ENCODE measurements at places on chromosomes 7 and 10.

DNA sequence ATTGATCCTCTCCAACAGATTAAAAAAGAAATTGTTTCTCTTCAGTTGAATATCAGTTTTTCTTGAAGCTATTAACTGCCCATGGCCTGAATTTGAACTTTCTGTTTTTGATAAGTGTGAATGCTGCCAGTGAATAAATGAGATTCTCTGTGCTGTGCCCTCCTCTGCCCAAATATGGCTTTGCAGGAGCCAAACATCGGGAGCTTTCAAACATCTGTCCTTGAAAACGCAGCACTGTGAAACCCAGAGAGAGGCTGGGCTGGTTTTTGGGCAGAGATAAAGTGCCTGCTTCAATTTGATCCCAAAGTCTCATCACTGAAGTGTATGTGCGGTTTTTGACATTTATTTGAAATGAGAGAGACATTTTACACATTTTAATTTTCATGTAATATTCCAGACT, 268.3 kb upstream of the SHH start:
- no peak for DNase-seq

DNA sequence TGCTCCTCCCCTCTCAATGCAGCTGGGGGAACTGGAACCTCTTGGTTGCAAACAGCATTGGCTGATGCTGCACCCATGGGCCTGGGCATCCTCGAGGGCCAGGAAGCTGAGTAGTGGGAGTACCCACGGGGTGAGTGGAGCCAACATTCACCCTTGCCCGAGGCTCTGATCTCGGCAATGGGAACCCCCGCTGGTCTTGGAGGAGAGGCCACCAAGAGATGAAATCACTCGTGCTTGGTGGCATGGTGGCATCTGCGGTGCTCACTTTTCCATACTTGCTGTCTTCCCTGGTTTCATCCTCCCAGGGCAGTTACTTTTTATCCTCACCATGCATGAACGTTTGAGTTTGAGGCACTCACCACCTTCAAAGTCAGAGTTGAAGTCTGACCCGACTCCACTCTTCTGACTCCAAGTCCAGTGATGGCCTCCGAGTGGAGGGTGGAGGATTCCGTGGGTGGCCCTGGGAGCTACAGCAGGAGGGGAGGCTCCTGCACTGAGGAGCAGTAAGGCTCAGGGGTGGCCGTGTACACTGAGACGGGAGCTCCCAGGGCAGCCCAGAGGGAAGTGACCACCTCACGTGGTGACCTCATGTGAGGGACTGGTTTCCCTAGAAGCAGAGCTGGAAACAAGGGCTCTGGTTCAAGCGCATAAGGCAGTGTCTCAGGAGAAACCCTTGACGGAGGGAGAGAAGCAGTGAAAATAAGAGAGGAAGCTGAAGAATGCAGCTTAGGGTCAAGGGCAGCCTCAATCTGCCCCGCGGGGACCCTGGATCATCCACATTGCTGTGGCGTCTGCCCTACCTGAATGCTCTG, 349.1 kb downstream of the TCERG1L start:
- DNase-seq: no peak

DNA sequence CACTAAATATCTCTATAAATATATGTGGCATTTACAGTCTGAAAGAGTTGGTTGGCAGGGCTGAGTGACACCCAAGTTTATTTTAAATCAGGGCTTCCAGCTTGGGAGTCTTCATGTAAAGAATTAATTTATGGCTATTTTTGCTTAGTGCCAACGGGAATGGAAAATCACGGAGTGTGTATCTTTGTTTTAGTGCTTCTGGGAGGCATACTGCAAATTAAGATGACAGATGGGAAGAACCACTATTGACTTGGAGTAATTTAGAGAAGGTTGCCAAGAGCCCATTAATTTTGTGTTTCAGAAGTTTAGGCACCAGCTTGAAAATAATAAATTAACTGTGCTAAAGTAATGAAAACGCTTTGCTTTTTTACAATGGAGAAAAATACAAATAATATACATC, 135.2 kb downstream of the GPR37 start:
- DNase-seq: no peak

DNA sequence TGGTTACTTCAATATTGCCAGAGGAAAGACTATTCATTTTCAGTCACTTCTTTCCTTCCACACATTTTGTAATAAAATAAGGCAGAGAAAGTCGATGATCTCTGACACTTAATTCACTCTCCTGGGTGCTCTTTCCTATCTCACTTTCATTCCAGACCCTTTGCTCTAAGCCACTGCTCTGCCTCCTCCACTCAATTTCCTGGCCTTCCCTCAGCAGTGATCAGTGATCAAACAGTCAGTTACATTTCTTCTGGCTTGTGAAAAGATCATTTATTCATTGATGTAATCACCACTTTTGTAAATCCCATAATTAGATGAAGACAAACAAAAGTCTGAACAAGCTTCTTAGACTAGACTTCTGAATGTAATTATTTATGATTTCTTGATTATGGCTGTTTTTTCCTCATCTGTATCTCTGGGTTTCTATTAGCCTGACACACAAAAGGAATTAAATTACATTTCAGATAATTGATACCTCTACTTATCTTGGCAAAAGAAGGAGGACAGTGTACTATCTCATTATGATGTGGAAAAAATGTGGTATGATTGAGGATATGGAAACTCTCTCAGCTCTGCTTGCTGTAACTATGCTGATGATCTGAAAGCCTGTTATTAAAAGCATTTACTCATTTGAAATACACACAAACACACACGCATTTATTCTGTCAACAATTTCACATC, 1102.3 kb downstream of the GRM8 start:
- no peak for DNase-seq

DNA sequence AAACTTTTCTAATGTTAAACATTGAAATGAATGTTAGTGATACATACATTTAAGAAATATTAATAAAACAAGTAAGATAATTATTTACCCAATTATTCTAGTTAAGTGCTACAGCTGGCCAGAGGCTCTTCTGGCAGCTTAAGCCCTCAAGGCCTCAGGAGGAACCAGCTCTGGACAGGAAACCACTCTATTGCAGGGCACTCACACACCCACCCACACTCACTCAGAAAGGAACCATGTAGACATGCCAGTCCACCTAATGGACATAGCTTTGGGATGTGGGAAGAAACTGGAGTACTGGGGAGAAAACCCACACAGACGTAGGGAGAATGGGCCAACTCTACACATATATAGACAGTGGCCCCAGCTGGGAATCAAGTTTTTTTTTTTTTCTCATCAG, 28.2 kb downstream of the UMAD1 start:
- DNase-seq: no peak

DNA sequence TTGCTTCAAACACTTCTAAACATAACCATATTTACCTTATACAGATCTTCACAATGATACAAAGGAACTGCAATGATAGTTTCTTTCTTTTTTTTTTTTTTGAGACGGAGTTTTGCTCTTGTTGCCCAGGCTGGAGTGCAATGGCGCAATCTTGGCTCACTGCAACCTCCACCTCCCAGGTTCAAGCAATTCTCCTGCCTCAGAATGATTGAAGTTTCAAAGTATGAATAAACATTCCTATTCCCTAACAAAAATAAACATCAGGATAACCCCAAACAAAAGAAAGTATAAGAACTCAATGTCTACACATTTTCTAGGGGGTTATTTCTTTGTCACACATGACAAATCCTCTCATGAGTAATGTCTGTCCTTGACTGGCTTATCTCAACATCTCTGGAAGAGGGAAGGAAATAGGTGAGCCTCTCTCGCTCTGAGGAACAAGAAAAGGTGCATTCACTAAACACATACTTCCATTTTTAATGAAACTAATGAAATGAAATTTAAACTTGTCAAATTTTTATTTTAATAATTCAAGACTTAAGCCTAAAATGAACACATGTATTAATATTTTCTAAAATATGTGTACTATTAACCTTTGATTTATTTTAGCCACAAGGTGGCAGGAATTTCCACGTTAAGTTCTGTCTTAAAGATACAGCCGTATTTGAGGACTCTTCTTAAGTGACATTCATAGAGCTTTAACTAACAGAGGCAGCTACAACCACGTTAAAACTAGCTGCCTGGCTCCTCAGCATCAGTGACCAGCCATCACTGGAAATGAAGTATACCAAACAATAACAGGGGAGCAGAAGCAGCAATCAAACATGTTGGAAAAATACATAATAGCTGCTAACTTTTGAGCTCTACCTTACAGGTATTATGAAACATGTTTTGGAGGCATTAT, 58.3 kb downstream of the MALSU1 start:
- DNase-seq: no peak

DNA sequence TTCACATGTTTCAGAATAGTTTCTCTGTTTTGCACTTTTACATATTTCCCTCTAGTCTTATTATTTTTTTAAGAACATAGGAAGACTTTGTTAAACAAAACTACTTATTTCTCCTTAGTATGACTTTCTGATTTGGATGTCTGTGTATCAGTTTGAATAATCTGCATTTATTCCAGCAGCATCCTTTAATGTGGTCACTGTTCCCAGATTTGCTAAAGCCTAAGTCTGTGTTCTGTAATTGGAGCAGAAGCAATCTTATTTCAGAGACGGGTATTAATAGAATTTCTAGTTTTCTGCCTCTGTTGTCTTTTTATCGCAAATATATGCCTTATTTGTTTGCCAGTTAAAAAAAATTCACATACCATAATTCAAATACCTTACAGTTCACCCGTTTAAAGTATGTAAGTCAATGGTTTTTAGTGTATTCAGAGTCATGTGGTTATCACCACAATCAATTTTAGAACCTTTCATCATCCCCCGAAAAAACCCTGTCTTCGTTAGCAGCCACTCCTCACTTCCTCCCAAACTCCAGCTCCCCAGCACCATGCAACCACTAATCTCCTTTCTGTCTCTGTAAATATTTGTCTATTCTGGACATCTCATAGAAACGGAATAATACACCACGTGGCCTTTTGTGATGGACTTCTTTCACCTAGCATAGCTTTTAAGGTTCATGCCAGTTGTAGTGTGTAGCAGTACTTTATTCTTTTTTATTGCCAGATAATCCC, 58.7 kb downstream of the INPP5F start:
- DNase-seq: no peak

DNA sequence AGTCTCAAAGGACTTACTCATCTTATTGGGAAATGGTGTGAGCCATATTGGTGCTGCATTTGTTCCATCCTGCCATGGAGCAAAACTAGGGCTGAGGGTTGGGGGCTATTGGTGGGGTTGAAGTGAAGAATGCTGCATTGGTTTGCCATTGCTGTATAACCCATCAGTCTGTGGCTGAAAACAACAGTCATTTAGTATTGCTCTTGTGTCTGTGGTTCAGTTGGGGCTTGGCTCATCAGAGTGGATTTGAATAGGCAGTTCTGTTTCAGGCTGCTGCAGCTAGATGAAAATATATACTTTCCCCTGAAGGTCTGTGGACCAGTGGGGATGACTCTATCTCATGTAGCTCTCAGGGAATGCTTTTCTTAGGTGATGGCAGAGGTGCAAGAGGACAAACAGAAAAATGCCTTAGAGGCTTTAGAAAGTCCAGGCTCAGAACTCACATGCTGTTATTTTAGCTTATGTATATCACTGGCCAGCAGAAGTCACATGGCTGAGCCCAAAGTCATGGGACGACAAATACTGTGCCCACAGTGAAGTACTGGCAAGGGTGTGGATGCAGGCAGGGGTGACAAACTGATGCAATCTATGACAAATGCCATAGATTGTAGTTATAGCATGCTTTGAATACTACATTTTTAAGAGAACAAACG, 15.2 kb upstream of the EXOC6 start:
- no peak for DNase-seq

- DNase-seq: no peak
Measured at GRCh38 chr10:117364110-117364960, 10.9 kb downstream of the PDZD8 start.

- no peak for DNase-seq
Measured at GRCh38 chr10:50592961-50593418, 30.8 kb downstream of the SGMS1 start.

- no peak for DNase-seq
Measured at GRCh38 chr7:104794154-104794553, 219.9 kb upstream of the KMT2E start.

DNA sequence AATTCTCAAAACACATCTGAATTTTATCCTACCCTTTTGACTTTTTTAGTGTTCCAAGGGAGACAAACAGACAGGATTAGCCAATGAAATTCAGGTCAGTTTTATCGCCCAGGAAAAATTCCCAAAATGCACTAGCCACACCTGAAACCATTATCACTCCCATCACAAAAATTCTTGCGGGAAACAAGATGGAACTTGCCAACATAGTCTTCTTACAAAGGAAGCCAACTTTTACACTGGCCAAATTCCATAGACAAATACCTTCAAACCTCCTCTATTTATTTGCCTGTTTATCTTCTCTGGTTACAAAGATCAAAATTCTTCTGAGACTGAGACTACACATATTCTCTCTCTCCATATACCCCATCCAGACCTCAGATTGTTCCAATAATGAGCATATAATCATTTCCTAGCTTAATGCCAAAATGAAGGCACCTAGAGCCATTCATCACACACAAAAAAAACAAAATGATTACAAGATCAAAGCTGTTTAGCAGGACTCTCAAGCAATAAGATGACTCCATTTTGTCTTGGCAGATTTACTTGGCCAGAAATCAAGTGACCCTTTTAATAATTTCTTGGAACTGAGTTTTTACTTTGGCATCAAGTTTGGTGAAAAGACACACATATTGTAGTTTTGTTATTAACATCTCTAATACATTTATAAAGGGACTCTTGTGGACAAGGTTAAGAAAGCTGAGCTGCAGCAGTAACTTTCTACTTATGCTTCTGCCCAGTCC, 30.2 kb downstream of the MET start:
- DNase-seq: no peak

GRCh38 chr7:139902436-139903102, 73.5 kb downstream of the TBXAS1 start:
- no peak for DNase-seq
